Left lobe of liver (tissue), 2 donors: ENCODE measurements at places on chromosomes 1 and 21. TPM values are rescaled to one million over a fixed set of nuclear protein-coding genes. Genes with fewer than 3 reads are reported as not detected.

- DNase-seq = no peak
These were observed 2.9 kb downstream of the RCC2 start for GRCh38 chr1:17436380-17437174.

DNA sequence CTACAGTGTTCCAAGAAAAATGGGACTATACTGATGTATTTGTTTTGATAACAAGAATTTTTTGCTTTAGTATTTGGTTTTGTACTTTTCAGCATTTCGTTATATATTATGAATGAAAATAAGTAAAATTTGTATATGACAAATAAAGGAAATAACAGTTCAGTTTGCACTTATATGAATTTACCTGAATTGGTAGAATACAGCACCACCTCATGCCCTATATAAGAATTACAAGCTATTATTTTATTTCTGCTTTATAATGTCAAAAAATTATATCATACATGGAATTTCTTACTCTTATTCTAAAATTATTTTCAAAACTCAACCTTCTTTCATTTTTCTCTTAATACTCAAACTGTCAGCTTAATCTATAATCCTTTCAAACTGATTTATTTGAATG, 14.6 kb downstream of the EFCAB7 start:
- DNase-seq = no peak

- peak; percentile 92 for DNase-seq
These were observed 37.9 kb upstream of the EDEM3 start for GRCh38 chr1:184792450-184792969.

DNA sequence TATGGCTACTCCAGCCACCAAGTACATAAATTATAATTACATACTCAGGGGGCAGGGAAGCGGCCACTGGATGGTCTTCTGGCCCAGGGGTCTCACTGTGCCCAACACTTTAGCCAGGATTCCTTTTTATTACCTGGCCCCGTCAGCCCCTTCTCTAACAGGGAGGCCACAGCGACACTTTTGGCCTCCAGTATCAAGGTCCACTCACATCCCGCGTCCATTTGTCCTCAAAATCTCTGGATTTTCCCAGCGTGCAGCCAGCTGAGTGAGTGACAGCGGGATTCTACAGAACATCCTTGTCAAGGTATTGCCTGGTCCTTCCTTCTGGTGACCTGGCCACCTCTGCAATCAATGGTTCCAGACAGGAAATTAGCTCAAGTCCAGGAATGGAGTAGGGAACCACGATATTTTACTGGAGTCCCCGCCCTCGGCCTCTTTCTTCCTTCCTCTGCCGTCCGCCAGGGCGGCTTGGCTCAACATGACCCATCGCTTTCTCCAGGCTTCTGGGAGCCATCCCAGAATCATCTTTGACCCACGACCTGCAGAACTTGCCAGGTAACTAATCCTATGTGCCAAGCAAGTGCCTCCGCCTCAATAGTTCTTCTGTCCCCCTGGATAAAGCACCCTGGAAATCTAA, 2.7 kb upstream of the COL6A2 start:
- DNase-seq = peak; percentile 26

GRCh38 chr1:233673261-233673946, 59.5 kb downstream of the KCNK1 start:
- DNase-seq = no peak

DNA sequence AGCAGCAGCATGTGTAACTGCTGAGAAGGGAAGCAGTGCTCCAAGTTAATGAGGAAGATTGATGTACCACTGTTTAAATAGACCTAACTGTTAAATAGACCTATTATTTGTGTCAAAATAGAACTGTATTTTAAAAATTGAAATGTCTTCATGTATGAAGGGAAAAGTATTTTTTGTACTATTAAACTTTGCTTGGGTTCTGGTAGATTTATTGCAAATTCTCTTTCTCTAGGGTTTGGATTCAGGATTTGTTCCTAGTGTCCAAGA, 128.3 kb downstream of the OSBPL9 start:
- DNase-seq = no peak

GRCh38 chr21:38910390-38911067, 104.8 kb downstream of the ETS2 start:
- peak; percentile 56 for DNase-seq

- no peak for DNase-seq
These were observed 17.1 kb downstream of the COL18A1 start for GRCh38 chr21:45421846-45422775.

DNA sequence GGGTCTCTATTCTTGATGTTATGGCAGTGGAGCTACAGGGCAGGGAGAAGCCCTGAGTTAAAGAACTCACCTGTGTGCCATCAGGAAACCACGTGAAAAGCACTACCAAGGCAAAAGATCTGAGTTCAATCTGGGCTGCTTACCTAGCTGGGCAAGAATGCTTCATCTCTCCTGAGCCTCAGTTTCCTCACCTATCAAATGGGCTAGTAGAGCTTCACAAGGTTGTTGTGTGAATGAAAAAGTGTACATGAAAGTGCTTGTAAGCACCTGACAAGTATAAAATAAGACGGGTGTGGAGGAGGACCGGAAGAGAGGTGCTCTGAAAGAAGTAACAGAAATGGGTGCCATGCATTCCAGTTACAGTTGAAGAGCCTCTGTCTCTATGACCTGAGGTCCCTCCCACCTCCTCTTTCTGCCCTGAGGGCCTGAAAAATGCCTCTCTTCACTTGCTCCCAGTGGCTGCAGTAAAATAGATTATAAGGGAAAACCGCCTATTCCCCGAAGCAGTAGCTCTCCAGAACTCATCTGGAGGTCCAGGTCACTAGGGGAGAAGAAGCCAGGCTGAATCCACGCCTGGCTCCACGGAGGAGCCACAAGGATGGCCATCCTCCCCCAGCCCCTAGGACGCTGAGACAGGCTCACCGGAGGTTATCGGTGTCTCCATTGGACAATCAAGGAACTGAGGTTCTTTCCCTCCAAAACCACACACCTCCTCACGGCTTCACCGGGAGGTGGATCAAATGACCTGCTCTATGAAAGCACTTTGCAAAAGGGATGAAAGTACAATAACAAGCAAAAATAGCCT, 1.4 kb downstream of the GPR161 start:
- DNase-seq = no peak

GRCh38 chr1:10629091-10629815, 154.5 kb downstream of the PEX14 start:
- no peak for DNase-seq

DNA sequence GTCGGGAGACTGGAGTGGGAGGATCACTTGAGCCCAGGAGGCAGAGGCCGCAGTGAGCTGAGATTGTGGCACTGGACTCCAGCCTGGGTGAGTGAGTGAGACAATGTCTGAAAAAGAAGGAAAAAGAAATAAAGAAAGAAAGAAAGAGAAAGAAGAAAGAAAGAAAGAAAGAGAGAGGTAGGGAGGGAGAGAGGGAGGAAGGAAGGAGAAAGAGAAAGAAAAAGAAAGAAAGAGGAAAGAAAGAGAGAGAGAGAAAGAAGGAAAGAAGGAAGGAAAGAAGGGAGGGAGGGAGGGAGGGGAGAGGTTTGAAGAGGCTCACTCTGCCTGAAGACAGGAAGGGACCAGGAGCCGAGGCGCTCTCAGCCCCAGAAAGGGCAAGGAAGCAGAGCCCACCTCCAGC, 4.8 kb upstream of the TCP10L start:
- DNase-seq = no peak

DNA sequence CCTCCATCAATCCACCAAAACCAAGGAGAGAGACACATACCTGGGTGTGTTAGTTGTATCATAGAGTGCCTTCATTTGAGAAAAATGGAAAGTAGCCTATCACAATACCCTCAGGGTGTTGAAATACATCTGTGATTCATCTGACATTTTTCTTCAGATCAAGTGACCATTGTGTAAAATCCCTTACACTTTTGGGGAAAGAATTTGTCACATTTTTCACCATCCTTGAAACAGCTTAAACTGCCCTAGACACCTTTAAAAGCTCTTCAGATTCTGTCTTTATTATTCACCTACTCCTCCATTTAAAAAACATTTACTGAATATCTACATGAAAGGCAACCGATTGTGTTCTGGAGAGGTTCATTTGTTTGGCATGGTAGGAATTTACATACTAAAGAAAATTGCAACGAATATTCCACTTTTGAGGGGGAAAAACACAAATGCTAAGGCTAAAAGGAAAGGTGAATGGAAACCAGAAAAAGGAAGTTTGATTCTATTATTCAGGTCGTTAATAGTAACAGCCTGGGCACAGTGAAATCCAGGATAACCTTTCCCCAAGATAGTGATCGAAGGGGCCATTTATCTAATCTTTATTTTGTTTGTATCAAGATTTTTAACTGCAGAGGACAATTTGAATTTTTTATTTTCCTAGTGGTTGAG, 70.4 kb upstream of the SAMSN1 start:
- DNase-seq = no peak

- DNase-seq = no peak
These were observed 46.2 kb upstream of the EDEM3 start for GRCh38 chr1:184800876-184801275.

DNA sequence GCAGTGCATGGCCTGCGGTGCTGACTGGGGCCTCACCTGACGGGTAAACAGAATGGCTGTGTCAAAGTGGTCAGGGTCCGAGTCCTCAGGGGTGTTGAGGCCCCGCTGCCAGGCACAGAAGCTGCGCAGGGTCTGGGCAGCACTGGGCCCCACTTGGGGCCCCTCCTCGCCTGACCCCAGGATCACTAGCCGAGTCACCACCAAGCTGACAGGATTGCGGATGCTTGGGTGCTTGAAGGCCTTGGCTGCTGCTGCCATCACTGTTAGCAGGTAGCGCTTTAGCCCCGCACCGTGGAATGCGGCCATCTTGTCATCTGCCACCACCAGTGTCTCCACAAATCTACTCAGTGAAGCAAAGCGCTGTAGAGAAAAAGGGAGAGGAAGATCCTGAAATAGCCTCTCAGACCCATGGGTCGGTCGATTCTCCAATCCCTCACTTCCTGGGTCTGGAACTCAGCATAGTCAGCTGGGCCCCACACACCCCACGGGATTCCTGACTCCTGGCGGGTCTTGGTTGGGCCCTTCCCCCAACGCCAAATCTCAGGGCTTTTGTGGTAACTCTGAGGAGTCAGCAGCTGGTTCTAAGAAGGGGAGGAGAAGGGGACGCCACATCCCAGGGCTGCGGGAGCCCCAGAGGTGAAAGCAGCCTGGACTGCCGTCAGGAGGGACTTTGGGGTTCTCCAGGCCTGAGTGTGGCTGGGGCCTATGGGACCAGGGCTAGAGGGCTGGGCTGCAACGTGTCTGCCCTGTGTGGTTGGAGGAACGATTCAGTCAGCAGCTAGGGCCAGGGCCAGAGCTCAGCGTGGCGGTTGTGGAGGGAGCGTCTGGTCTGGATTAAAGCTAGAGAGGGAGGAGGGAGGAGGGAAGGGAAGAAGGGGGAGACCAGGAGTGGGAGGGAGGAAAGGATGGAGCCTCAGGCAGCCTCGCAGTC, 2.1 kb downstream of the ADAMTS4 start:
- DNase-seq = no peak

GRCh38 chr1:205047764-205048231, 4.8 kb downstream of the CNTN2 start:
- DNase-seq = no peak

- DNase-seq = peak; percentile 79
These were observed 13.8 kb downstream of the PARK7 start for GRCh38 chr1:7975212-7975865.

The CELA2B gene
- total RNA-seq = 0.83 TPM

The BMP8B gene
- 0.10 TPM for total RNA-seq

The F11R gene
- total RNA-seq = 65.4 TPM

The ADORA1 gene
- total RNA-seq = 0.53 TPM

The ZNF687 gene
- 13.6 TPM for total RNA-seq

The FCRL3 gene
- total RNA-seq = not detected

The SLC22A15 gene
- total RNA-seq = 0.23 TPM

The TEKT2 gene
- not detected for total RNA-seq

The MRAP gene
- 3.4 TPM for total RNA-seq
